T-helper 2 cell (primary cell): ENCODE measurements at places on chromosomes 7 and 10.

DNA sequence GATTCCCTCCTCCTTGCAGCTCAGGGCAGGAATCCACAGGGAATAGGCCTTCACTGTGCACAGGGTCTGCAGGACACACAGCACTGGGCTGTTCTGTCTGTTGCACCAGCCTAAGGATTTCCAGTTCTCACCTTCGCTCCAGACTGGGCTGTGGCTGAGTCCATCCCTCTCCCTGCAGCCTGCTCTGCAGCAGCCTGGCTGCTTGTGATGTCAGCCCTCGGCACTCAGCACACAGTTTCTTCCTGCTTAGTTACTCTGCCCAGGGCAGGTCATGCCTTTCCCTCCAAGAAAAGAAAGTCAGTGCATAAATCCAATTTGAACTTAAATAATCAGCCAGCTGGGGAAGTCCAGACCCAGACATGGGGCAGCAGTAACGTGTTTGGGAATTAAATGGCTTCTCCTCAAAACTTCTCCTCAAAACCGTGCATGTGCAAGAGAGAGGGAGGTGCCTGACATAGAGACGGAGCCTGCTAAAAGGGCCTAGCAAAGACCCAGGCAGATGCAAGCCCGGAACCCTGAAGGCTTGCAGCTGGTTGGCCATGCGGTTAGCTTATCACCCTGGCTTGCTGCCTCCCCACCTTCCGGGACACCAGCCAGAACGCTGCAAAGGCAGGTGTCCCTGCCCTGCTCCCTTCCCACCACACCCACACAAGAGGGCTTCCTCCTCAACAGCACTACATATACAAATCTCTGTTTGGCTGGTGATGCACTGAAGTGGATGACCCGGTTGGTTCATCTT is 10.9 kb upstream of the GDF2 start:
- DNase-seq = no peak

- no peak for DNase-seq
These were observed 303.3 kb downstream of the GPR37 start for GRCh38 chr7:124462249-124462648.

- DNase-seq = no peak
These were observed 151.1 kb upstream of the CACNA2D1 start for GRCh38 chr7:82594665-82595064.

DNA sequence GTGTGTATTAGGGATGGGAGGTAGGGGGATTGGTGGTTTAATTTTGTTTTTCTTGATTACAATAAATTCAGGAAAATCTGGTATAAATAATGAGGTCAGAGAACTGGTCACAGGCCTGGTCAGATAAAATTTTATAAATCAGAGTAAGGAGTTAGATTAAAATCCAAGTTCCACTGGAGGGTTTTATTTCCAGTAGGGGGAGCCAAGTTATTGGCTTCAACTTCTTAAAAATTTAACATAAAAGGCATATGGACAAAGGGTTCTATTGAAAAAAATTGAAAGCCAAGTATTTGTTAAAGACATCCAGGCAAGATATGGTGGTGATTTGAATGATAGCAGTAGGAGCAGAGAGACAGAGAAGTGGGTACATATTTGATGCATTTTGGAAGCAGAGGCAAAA is 763.3 kb downstream of the SORCS1 start:
- no peak for DNase-seq

DNA sequence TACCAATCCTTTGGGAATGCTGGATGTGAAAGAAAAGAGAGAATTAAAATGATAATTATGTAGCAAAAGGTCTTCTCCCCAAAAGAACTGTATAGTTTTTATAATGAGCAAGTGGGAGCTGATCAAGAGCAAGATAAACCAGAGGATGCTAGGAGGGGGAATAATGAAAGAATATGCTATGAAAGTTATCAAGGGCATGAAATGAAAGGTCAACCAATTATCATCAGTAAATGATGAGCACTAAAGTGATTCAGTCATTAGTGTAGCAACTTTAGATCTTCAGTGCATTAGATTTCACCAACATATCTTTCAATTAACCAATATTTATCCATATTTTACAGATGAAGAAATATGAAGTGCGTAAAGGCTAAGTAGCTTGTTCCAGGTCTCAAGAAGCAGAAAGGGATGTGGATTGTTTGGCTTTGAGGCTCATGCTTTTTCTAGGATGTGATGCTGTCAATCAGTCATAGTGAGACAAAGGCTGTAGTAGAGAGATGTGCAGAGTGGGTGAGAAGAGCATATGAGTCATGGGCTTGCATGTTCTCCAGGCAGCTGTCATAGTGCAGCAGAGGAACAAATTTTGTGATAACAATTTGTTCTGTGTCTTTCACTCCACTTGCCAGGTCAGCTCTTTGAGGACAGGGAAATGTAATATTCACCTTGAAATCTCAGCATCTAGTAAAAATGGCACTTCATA is 5.7 kb upstream of the OR2F2 start:
- DNase-seq = no peak

GRCh38 chr7:36137258-36137657 is 15.8 kb upstream of the EEPD1 start:
- DNase-seq = no peak

GRCh38 chr10:79496896-79497295 is 15.4 kb upstream of the EIF5AL1 start:
- peak; percentile 40 for DNase-seq

- DNase-seq = no peak
These were observed 100.3 kb downstream of the MKI67 start for GRCh38 chr10:128025951-128026350.

DNA sequence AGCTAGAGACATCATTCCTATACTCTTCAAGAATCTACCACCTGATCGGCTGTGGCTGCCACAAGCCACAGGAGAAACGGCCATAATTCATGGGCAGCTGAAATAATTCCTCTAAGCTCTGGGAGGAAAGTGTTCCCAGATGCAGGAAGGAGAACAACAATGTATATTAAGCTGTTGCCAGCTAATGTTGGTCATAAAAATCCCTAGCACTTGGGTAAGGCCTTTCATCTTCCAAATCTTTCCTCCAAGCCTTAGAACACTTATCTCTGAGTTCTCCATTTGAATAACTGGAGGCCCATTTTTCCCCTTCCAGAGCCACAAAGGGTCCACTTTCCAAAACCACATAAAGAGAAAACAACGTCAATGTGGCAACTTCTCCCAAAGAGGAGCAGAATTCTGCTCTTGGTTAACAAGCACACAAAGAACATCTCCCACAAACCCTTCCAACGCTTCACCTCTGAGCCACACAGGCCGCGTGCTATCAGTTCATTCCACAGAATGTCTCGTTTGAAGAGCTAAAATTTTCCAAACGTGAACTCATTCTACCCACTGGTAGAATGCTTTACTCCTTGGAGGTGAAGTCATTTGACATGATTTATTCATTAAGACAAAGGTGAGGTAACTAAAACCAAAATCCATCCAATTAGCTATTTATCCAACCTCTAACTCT is 11.2 kb downstream of the KCNMA1 start:
- DNase-seq = no peak

DNA sequence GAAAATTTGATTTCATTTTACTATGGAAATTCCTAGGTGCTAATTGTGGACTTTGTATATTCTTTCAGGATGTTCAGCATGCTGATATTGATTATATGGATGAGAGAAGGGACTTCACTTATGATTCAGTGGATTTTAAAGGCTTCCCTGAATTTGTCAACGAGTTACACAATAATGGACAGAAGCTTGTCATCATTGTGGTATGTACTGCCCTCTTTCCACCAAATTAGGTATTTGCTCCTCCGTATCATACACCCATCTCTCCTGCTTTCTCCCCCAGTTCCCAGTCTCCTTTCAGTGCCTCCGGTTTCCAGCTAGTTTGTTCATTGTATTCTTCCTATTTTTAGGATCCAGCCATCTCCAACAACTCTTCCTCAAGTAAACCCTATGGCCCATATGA is 34.6 kb downstream of the MGAM start:
- DNase-seq = no peak

- DNase-seq = no peak
These were observed 57.7 kb downstream of the CREB3L2 start for GRCh38 chr7:137944168-137944567.

DNA sequence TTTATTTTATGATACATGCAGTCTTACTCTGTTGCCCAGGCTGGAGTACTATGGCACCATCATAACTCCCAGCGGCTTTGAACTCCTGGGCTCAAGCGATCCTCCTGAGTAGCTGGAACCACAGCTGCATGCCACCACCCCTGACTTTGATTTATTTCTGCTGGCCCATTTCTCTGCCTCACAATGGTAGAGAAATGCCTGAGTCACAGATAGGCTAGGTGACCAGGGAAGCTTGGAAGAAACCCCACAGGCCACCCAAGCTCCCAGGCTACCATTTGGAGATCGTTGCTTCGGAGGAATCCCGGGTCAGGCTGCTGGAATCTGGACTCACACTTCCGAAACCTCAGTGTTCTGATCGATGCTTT is 17.4 kb upstream of the BAIAP2L1 start:
- DNase-seq = no peak

- no peak for DNase-seq
These were observed 26.6 kb downstream of the LCOR start for GRCh38 chr10:96858706-96859050.

DNA sequence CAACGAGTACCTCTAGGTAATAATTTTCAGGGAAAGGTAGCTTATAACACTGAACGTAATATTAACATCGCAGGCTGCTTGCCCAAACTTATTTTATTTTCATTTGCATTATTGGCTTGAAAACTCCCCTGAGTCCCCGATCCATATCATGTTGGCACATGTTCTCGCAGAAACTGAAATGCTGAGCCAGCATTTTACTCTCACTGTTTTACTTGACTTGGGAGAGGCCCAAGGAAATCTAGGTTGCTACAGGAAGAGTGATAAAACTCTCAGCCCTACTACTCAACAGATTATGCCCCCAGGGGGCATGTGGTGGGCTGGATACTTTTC is 183.5 kb upstream of the HABP2 start:
- no peak for DNase-seq

GRCh38 chr10:89074120-89074519 is 83.5 kb downstream of the FAS start:
- DNase-seq = no peak

DNA sequence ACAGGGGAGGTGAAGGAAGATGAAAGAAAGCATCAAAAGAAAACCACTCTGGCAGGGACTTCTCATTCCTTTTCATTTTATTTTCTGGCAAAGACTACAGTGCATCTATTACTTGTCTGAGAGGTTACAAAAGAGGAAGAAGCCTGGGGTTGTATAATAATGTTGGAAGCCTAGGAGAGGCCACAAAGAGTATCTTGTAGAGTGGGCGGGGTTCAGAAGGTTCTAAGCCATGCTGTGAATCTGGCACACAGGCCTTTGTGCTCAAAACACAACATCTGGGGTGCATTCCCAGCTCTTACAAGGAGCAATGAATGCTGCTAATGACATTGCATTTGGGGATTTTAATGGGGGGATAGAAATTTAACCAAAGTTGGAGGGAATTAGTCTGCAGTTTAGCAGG is 49.4 kb downstream of the MRPL32 start:
- no peak for DNase-seq

DNA sequence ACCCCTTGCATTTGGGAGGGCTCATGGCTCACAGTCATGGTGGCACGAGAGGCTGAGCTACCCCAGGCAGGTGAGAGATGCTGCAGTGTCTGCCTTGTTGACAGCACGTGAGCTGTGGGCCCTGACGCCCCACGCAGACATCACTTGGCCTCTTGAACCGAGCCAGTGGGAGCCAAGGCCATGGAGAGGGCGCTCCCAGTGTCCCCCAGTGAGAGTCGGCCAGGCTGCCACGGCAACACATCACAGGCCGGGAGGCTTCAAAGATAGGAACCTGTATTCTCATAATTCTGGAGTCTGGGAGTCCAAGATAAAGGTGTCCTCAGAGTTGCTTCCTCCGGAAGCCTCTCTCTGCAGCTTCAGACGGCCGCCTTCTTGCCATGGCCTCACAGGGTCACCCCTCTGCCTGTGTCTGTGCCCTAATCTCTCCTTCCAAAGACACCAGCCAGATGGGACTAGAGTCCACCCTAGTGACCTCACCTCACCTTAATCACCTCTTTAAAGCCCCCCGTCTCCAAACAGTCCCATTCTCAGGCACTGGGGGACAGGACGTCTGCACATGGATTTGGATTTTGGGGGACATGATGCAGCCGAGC is 119.6 kb downstream of the KLF6 start:
- DNase-seq = no peak

- no peak for DNase-seq
These were observed 2.3 kb upstream of the CREB5 start for GRCh38 chr7:28409716-28410627.

DNA sequence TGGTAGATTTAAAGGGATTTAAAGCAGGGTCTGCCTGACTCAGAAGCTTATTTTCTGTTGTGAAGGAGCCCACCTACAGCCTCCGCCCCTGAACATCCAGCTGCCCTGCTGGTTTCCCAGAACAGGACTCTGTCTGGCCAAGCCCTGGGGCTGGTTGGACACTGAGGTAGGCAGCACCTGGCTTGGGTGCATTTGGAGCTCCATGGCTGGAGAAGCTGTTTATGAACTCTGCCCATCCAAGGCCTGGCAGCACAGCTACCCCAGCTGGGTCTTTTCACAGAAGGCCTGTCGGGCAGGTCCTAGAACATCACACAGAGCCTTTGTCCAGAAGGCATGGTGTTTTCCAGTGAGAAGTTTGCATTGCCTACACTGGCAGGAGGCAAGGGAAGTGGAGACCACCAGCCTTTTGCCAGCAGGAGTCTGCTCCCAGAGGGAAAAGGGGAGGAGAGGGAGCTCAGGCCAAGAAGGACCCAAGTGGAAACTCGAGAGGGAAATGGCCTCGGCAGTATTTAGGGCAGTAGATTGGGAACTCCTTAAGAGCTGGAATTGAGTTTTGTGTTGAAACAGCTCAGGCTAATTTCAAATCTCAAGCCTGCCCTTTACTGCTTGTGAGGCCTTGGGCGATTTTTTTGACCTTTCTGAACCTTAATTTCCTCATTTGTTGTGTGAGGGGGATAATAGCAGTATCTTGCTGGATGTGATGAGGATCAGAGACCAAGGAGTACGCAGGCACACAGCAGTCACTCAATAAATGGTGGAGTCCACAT is 12.3 kb upstream of the PDCD4 start:
- no peak for DNase-seq

GRCh38 chr7:30683816-30684215 is 1.6 kb upstream of the CRHR2 start:
- DNase-seq = no peak

DNA sequence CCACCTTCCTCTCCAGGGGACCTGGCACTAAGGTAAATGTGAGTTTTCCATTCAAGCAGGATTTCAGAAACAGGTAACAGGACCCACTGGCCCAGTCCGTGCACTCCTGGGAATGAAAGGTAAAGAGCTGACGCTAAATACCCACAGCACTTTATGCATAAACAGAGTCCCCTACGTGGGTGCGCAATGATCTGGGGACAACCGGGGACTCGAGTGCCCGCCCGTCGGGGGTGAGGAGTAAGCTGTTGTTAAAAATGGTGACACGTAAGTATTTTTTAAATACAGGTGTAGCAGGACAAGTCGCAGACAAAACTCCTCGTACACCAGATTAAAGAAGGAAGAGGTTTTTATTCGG is 47.2 kb upstream of the PPP2R2D start:
- no peak for DNase-seq
